CD8-positive, alpha-beta memory T cell (primary cell): ENCODE measurements at places on chromosomes 1 and 21. TPM values are rescaled to one million over a fixed set of nuclear protein-coding genes. Genes with fewer than 3 reads are reported as not detected.

GRCh38 chr1:34690269-34690668 is 64.6 kb upstream of the GJB5 start:
- no peak overlapping the region for H3K4me3 ChIP-seq
- DNase-seq, result no peak
- H3K27me3 ChIP-seq, result no peaks in the 10 kb centered on the region
- no peak overlapping the region for H3K27ac ChIP-seq
- no peaks in the 10 kb centered on the region for H3K4me1 ChIP-seq

DNA sequence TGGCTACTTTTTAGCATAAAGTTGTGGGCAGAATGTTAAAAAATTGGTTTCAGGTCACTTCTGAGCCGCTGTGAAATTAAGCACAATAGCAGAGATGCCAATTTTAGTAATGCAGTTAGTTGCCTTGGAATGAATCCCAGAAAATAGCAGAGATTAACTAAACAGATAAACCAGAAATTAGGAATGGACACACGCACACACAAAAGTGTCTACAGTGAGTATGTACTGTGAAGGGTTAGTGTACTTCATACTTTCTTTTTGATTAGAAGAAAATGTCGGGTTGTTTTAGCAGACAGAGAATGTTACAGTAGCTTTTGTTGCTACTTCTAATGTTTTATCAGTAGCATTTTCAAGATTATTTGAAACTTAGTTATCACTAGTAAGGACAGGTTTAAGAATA is 106.7 kb downstream of the LEPR start:
- H3K36me3 ChIP-seq, result no peaks in the 10 kb centered on the region
- no peak for DNase-seq
- H3K4me1 ChIP-seq, result no peaks in the 10 kb centered on the region
- H3K4me3 ChIP-seq, result no peak overlapping the region
- peaks cover 13% of the 10 kb centered on the region for H3K27me3 ChIP-seq

DNA sequence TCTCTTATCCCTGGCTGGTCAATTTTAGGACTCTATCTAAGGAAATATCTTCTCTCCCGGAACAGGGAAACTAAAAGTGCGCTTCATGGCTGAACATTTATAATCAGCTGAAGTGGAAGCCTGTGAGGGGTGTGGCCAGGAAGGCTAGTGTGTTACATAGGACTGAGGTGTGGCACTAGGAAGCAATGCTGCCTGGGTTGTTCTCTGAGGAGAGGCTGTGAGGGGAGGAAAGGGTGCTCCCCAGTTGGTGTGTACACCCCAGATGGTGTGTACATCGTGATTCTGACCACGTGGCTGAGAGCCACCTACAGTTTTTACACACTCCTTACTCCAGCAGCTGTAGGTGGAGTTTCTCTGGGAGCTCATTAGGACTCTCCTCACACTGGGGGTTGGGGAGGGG is 16.3 kb downstream of the NTPCR start:
- H3K27ac ChIP-seq, result no peak overlapping the region
- H3K4me1 ChIP-seq, result no peaks in the 10 kb centered on the region
- H3K27me3 ChIP-seq, result no peaks in the 10 kb centered on the region
- H3K36me3 ChIP-seq, result peaks cover 6% of the 10 kb centered on the region
- H3K4me3 ChIP-seq, result no peak overlapping the region
- no peak for DNase-seq

DNA sequence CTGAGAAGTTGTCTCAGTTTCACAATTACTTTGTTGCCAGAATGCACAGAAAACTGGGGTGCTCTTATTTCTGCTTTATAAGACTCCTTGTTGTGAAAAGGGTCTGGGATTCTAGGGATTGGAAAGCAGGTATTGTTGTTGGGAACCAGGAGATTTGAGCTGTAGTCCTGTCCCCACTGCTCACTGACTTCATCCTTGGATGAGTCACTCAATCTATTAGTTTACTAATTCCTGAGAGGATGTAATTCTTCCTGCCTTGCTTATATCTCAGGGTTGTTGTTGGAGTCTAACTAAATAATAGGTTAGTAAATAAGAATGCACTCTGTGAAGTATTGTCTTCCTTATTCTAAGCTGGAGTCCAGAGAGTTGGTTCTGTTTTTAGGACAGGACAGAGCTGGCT is 172.5 kb upstream of the GALNT2 start:
- no peaks in the 10 kb centered on the region for H3K36me3 ChIP-seq
- no peak overlapping the region for H3K4me3 ChIP-seq
- no peak overlapping the region for H3K27ac ChIP-seq
- H3K4me1 ChIP-seq, result no peaks in the 10 kb centered on the region

DNA sequence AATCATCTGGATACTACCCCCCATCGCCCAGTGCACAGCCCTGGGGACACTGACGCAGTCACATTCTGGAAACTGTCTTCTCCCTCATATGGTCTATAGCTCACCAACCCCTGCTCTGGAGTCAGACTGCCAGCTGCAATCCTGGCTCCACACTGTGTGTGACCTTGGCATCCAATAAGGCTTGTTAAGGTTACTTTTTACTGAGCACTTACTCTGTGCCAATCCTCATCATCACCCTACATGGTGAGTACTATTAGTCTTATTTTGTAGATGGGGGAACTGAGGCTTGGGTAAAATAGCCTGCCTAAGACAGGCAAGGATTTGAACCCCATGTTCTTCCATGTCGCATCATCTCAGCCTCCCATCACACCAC is 34.9 kb downstream of the AHDC1 start:
- H3K27me3 ChIP-seq, result no peaks in the 10 kb centered on the region
- DNase-seq, result no peak
- H3K36me3 ChIP-seq, result no peaks in the 10 kb centered on the region
- H3K27ac ChIP-seq, result no peak overlapping the region
- H3K4me1 ChIP-seq, result peaks cover 38% of the 10 kb centered on the region

DNA sequence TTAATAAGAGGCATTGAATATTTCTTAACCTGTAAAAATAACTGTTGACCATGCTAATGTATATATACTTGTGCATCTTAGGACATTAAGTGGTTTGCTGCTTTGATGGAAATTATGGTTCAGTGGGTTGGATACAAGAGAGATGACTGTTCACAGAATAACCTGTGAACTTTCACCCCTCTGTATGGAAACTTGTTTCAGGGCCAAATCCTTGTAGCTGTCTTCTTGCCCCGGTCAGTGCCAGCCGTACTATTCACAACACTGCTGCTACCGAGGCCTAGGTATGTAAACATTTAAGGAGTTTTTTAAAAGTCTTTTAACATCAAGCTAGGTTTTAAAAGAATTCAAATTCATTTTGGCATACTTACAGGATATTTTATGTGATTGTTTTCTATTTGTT is 16.1 kb downstream of the DONSON start:
- no peaks in the 10 kb centered on the region for H3K4me1 ChIP-seq
- no peaks in the 10 kb centered on the region for H3K27me3 ChIP-seq
- no peak for DNase-seq
- H3K27ac ChIP-seq, result no peak overlapping the region

DNA sequence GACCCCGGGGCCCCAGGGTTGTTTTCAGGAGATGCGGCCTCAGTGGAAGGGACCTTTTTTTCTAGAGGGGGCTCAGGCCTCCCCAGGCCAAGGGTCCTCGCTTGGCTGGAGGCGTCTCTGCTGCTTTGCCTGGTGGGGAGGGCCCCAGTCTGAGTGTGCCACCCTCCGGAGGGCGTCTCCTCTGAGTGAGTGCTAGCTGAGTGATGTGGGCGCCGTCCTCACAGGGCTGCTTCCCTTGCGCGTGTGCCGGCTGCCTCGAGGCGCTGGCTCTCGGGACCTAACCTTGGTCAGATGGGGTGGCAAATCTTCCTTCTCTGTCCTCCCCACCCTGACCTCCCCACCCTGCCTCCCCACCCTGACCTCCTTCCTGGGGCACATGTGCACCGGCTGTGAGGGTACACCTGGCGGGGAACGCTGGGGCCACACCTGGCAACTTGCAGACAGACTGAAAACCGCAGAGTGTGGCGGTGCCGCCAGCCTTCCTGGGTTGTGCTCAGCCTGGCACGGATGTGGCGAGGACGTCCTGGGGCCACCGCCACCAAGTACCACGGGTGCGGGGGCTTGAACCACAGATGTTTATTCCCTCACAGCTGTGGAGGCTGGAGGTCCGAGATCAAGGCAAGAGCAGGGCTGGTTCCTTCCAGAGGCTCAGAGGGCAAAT is 93.0 kb upstream of the TTC34 start:
- no peak overlapping the region for H3K4me3 ChIP-seq
- H3K4me1 ChIP-seq, result no peaks in the 10 kb centered on the region
- no peaks in the 10 kb centered on the region for H3K36me3 ChIP-seq
- no peaks in the 10 kb centered on the region for H3K27me3 ChIP-seq

Gene VANGL2
- polyA plus RNA-seq, result not detected

Gene DMBX1
- not detected for polyA plus RNA-seq
